ENCODE measurements at places on chromosomes 4 and X. TPM values are rescaled to one million over a fixed set of nuclear protein-coding genes. Genes with fewer than 3 reads are reported as not detected.

Gene MGARP
- total RNA-seq = 0.11 TPM

Gene FOXR2
- not detected for total RNA-seq

- 0 out of 3 replicates have a peak, but pooled peaks cover 13% of the 10 kb centered on the region for H3K36me3 ChIP-seq
- H3K27ac ChIP-seq = no peak overlapping the region
- H3K4me1 ChIP-seq = peaks cover 54% of the 10 kb centered on the region
- DNase-seq = peak; percentile 45
- no peak overlapping the region for H3K4me3 ChIP-seq
- H3K27me3 ChIP-seq = no peaks in the 10 kb centered on the region
These were observed 13.2 kb upstream of the FAM3A start for GRCh38 chrX:154529206-154529612.

DNA sequence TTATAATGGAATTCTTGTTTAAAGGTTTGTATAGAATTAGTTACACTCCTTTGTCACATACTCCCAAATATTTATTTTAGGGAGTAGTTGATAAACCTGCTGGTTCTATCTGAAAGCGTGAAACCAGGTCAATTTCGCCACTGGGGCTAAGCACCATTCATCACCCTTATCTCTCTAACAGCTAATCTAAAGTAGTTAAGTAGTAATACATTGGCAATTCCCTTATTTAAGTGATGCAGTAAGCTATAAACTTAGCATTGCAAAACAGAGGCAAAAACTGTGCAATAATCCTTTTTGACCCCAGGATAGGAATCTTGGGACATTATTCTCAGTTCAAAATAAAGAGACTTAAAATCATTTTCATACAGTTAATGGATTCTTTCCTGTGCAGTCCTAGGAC, 33.7 kb upstream of the PTPN13 start:
- no peak for DNase-seq
- H3K27ac ChIP-seq = no peak overlapping the region
- H3K27me3 ChIP-seq = no peaks in the 10 kb centered on the region
- no peaks in the 10 kb centered on the region for H3K4me1 ChIP-seq
- H3K4me3 ChIP-seq = no peak overlapping the region
- H3K36me3 ChIP-seq = no peaks in the 10 kb centered on the region
